Activated T-cell treated with anti-CD3 and anti-CD28 coated beads for 1 hour (primary cell): ENCODE measurements at places on chromosomes 6 and 20.

DNA sequence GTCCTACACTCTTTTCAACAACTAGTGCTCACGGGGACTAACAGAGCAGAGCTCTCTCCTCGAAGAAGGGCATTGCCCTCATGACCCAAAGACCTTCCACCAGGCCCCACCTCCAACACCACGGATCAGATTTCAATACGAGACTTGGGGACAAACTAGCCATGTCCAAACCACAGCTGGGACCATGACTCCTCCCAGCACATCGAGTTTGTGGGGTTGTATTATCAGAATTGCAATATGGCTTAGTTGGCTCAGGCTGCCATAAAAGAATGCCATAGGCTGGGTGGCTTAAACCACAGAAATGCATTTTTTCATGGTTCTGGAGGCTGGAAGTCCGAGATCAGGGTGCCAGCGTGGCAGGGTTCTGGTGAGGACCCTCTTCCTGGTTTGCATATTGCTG lies 189.7 kb upstream of the PMEPA1 start:
- DNase-seq: no peak

DNA sequence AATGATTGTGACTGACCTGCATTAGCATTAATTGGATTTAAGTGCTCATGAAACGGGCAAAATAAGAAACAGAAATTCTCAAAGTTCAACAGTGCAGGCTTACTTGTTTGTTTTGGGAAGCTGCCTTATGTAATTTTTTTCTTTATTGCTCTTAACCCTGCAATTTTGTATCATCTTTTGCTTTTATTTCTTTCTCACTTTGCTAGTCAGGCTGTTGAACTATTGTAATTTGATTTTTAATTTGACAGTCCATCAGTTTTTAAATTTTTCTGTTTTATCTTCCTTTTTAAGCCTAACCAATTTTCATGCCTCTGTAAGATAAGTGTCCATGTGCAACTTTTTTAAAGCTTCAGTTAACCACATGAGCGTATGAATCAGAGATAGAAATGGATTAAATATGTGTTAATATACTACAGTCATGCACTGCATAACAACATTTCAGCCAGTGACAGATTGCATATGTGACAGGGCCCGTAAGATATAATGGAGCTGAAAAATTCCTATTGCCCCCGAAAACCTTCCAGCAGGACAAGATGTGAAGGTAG lies 44.6 kb downstream of the PEX7 start:
- no peak for DNase-seq

- no peak for DNase-seq
Observed at GRCh38 chr6:136657666-136658065, 107.4 kb upstream of the MAP7 start.

DNA sequence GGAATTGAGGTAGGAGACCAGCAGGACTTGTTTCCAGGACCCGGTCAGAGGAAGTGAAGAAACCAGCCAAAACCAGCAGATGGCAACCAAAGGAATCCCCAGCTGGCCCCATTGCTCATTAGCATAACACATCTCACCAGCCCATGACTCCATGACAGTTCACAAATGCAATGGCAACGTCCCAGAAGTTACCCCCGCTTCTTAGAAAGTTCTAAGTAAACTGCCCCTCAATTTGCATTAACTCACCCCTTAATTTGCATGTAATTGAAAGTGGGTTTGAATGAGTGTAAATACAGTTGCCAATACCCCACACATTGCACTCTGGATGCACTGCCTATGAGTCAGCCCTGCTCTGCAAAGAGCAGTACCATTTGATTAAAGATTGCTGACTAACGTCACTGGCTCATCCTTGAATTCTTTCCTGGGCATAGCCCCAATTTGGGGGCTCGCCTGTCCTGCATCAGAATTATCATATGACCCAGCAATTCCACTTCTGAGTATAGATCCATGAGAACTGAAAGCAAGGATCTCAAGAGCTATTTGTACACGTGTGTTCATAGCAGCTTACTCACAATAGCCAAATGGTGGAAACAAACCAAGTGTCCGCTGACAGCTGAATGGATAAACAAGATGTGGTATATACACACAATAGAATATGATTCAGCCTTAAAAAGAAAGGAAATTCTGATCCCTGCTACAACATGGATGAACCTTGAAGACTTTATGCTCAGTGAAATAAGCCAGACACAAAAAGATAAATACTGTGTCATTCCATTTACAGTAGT lies 36.4 kb downstream of the MYLK4 start:
- DNase-seq: no peak

DNA sequence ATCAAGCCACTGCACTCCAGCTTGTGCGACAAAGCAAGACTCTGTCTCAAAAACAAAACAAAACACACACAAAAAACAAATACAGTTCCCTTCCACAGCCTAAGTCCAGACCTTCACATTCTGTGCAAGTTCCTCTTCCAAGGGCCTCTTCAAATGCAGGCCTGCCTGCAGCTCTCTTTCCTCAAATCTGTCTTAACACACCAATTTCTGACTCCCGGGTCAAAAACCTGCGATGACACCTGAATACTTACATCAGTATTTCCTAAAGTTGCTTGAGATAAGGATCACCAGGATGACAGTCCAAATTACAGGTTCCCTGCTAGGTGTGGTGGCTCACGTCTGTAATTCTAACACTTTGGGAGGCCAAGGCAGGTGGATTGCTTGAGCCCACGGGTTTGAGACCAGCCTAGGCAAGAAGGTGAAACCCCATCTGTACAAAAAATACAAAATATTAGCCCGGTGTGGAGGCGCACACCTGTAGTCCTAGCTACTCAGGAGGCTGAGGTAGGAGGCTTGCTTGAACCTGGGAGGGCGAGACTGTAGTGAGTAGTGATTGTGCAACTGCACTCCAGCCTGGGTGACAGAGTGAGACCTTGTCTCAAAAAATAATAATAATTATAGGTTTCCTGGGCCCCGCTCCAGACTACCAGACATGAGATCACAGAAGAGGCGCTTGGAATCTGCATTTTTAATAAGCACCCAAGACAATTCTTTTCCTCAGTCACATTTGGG lies 8.8 kb upstream of the PARD6B start:
- no peak for DNase-seq

DNA sequence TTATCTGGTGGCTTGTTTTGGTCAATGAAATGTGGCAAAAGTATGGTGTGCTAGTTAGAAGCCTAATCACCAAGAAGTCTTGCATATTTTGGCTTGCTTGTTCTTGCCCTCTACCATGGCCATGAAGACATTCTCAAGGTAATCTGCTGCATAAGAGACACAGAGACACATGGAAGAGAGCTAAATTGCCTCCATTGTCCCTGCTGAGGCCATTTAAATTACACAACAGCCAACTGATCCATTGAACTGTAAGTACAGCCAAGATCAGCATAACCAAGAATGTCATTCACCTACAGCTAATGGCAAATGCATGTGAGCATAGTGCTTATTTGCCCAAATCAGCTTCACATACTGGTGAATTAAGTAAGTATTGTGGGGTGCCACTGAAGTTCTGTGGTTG lies 603.8 kb downstream of the FRK start:
- DNase-seq: no peak

GRCh38 chr6:141152951-141153350 lies 979.8 kb upstream of the GJE1 start:
- DNase-seq: no peak

GRCh38 chr6:118892355-118892991 lies 1.5 kb upstream of the ASF1A start:
- no peak for DNase-seq

DNA sequence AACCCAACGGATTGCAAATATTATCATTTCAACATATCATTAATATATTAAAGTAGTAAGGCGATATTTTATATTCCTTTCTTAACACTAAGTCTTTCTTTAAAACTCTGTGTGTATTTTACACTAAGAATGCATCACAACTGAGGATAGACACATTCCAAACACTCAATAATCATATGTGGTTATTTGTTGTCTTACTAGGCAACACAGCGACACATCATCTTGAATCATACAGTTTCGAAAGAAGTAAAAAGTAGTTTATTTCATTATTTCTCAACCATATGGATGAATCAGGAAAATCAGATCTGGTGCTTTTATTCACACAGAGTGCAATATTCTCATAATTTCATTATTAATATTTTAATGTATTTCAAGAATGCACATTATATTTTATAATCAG lies 662.4 kb downstream of the EPHA7 start:
- no peak for DNase-seq

- DNase-seq: no peak
Observed at GRCh38 chr6:86153521-86153920, 510.8 kb upstream of the SYNCRIP start.

- no peak for DNase-seq
Observed at GRCh38 chr6:165321555-165322145, 12.2 kb upstream of the C6orf118 start.
